Jurkat, Clone E6-1 (cell line): ENCODE measurements at places on chromosomes 7 and 10.
A peak's percentile ranks its signal among the peaks of the same experiment; 100 is the strongest.

GRCh38 chr10:118495499-118495898 is 99.9 kb downstream of the PRLHR start:
- DNase-seq: no peak

DNA sequence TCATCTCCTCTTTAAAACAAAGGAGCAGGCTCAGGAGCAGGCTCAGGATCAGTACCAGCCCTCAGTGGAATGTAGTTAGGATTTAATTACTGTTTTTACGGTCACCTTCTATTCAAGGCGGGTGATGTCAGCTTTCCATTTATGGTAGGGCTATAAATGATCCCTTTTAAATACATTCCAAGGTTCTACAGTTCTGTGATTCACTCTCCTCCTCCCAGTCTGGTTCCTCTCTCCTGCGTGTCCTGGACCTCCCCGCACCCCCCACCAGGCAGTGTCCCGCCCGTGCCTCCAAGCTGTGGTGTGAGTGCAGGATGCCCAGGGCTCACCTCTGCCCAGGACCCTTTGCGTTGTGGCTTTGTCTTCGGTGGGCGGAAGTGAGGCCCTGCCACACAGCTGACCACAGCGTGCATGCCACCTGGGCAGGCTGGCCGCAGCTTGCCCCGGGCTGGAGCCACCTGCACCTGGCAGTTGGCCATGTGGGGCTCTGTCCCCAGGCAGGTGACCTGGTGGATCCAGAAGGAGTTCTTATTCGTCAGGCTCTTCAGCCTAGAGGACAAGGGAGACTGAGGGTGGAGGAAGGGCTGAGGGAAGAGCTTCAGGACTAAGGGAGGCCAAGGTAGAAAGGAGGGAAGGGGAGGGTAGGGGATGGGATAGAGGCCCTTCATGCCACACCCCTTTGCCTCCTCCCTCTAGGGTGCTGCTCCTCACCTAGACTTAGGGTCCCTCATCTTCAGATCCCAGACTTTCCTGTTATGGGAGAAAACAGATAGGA is 9.1 kb downstream of the LOXL4 start:
- DNase-seq: no peak

DNA sequence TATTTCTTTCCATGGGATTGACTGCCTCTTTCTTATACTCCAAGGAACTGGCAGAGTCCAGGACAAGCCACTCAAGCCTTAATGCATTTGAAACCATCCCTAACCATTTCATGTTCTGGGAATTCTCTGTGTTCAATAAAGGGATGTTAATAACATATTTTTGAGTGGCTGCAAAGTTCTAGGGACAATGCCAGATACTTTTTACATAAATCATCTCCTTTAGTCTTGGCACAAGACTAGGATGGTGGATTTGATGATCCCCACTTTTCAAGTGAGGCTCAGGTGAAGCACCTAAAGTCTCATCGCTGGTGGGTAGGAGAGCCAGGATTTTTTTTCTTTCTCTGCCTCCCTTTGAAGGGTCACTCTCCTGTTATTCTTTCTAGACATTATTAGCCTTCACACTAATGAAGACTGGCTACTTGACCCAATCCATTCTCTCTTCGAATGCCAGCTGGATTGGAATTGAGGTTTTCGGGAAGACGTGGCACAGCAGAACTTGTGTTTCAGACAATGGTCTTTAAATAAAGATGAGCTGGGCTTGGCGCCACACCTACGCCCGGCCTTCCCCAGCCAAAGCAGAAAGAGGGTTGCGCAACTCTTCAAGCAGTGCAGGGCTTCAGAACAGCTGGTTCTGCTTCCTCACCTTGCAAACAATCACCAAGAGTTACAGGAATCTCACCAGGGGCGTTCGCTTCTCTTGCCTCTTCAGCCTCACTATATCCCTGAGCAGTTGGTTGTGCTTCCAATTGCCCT is 73.8 kb upstream of the BMPER start:
- no peak for DNase-seq

DNA sequence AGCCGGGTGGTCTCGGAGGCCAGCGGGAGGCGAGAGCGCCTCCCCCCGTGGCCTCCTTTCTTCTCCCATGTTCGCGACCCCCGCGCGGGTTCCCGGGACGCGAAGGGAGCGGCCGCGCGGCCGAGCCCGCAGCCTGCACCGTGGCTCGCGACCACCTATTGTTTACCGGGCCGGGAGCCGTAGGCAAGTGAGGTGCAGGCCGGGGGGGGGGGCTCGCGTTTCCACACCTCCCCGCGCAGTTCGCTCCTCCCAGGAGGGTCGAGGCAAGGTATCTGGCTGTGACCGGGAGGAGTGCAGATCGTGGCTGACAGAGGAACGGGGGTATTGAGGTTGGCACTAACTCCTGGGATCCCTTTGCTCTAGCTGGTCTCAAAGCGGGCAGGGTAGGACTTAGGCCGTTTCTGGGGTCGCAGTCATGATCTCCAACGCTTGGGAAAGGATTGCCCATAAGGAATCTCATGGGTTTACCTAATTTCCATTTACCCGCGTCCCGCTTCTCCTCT is 734 bp downstream of the PTPN12 start:
- no peak for DNase-seq

DNA sequence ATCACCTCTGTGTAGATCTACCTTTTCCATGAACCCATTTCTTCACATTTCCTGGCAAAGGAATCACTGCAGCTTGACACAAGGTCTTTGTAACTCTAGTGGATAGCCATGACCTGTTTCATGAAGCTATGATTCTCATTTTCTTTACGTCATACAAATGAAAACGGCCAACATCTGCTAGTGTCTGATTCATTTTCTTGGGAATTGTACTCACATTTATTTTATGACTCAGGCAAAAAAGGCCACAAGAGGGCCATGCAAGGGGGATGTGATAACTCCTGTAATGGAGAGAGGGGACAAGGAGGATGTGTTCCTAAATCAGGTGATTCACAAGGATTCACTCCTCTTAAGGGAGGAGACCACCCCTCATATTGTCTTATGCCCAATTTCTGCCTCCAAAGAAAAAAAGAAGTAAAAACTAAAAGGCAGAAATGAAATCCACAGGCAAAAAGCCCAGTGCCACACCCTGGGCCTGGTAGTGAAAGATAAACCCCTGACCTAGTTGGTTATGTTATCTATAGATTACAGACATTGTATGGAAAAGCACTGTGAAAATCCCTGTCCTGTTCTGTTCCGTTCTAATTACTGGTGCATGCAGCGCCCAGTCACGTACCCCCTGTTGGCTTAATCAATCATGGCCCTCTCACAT is 249.9 kb downstream of the IPMK start:
- no peak for DNase-seq

DNA sequence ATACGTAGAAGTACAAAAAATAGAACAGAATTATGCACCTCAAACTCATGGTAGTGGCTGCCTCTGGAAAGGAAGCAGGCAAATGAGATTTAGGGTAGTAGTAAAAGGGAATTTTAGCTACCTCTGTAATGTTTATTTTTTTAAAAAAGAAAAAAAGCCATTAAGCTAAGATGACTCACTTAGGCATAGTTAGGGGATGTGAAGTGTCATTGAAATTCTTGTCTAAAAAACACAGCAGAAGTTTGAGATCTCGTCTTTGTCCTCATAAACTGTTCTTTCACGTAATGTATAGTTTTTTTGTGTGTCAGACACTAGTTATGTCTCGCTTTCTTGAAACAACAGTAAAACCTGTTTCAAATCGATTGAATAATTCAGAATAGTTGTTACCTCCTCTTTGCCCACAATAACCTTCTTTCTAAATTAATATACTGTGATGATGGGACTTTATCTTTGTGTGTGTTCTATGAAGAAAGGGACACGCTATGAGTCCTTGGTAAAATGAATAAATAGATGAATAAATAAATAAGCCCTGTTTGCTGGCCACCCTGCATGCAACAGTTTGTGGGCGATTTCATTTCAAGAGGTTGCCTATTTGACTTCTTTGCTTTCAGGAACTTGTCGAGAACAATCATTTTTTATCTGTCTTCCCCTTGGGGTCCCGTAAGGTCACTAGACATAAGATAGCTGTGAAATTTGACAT is 14.5 kb upstream of the FBXW4 start:
- no peak for DNase-seq

GRCh38 chr10:23870651-23871610 is 338.0 kb upstream of the KIAA1217 start:
- DNase-seq: peak; percentile 37

- DNase-seq: peak; percentile 3
These were observed 68.5 kb downstream of the CRTAC1 start for GRCh38 chr10:97961945-97962344.

- DNase-seq: no peak
These were observed 324.6 kb upstream of the FZD1 start for GRCh38 chr7:90939666-90940065.

DNA sequence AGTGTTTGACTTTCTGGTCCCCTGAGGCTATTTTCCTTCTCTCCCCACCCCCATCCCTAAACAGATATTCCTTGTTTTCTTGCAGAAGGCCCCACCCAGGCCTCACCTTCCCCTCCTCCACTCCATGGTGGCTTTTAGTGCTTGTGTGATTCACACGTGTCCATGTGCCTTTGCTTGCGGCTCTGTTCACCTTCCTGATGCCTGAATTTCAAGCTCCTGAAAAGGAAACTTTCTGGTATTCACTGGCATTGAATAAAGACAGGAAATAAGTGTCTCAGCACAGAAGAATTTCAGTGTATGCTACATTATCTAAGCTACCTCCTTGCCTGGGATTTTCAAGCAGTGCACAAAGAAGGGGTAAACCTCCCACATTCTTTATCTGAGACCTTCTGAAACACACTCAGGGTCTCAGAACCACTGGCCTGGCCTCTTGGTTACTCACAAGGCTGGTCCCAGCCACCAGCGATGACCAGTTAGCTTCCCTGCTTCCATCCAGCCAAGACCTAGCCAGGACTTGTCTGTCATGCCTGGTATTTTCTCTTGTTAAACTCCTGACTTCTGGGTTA is 17.2 kb upstream of the UBE2H start:
- no peak for DNase-seq

GRCh38 chr7:122040147-122040546 is 103.9 kb downstream of the AASS start:
- DNase-seq: no peak

DNA sequence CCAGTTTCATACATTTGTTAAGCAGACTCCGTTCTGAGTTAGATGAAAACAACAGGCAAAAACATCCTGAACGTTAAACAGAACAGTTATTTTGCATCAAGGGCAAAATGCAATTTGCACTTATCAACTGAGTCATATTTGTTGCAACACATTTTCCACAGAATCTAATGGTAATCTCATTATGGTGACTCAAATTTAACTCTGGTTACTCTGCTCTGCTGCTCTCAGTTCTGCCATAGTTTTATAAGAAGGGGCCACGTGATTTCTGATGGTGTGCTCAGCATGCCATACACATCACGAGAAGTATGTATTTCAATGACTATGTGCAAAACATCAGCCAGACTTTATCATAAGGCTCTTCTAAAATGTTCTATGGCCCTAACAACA is 148.8 kb downstream of the CHCHD3 start:
- DNase-seq: no peak

DNA sequence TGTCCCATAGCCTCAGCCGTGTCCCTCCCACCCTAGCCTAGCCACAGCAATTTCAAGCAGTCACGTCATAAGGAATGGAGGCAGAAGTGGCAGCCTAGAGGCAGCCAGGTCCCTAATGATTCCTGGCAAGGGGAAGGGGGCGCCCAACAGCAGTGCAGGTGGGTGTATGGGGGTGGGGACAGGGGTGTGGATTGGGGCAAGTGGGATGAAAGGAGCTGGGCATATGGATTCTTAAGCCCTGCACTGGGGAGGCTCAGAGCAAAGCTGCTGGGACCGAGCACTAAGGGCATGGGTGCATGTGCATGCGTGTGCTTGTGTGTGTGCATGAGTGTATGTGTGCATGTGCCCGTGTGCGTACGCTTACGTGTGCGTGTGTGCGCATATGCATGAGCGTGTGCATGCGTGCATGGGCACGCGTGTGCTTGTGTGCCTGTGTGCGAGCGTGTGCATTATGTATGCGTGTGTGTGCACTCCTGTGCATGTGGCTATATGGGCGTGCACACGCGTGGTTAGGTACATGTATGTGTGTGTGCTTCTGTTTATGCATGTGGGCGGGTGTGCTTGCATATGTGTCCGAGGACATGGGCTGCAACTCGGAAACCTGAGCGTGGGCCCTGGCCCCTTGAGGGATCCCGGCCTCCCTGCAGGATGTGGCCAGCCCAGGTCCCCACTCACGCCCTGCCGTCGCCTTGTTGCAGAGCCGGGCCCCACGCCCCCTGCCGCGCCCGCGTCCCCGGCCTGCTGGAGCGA is 34.1 kb downstream of the SH2B2 start:
- DNase-seq: no peak

DNA sequence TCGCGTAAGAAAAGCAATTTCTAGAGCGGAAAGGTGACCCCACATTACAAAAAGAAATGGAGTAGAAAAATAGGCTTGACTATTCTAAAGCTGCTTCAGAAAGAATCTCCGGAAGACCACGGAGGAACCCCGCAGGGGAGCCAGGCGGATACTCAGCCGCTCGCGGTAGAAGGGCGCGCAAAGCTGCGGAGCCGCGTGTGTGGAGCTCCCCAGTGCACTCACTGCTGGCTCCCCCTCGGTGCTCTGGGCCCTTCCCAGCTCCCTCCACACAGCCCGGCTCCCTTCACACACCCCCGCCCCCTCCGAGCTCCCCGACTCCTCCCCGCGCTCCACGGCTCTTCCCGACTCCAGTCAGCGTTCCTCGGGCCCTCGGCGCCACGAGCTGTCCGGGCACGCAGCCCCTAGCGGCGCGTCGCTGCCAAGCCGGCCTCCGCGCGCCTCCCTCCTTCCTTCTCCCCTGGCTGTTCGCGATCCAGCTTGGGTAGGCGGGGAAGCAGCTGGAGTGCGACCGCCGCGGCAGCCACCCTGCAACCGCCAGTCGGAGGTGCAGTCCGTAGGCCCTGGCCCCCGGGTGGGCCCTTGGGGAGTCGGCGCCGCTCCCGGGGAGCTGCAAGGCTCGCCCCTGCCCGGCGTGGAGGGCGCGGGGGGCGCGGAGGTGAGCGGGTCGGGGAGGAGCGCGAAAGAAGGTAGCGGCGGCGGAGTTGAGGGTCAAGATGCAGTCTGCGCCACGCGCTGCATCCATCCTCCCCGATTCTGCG is at the start of gene STEAP2:
STEAP2 (plus strand) TSS at position 350 of the 758 bp plus-strand sequence. CDS start 13,343 bp downstream, outside the sequence.
- DNase-seq: no peak

DNA sequence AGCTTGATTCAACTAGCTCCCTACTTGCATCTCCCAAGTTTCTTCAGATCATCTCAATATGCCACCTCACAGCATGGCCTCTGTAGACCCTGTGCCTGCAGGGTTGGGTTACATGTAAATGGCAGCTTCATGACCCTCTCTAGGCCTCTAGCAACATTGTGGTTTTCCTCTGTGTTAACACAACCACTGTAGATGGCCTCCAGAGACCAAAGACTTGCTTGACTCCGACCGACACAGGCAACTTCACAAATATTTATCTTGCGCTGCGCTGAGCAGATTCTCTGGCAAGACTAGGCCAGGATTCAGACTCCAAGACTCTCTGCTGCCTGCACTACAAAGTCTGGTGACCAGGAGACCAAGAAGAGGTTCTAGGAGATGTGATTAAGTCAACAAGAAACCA is 75.9 kb downstream of the CNOT4 start:
- DNase-seq: no peak

DNA sequence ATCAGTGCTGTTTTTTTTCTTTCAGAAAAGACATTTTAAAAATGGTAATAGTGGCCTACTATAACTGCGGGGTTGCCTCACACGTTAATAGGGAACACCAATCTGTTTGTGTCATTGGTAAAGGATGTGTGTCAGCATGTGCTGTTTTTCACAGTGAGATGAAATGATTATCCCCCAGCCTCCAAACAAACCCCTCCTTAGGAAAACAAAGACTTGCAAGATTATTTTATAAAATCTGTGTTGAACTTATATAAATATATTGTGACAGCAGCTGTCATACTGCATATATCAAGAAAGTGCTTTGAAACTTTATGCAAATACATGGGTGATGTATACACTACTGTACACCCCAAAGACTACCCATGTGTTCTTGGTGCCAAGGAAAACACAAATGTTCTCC is 125.8 kb downstream of the BMPER start:
- no peak for DNase-seq

- no peak for DNase-seq
These were observed 77.3 kb downstream of the GRK5 start for GRCh38 chr10:119284679-119285096.
